OCI-M1 (cell line): ENCODE measurements at places on chromosomes 6 and 20.

- DNase-seq = peak; percentile 49
Measured at GRCh38 chr6:151675746-151676459, 131.6 kb upstream of the ESR1 start.

DNA sequence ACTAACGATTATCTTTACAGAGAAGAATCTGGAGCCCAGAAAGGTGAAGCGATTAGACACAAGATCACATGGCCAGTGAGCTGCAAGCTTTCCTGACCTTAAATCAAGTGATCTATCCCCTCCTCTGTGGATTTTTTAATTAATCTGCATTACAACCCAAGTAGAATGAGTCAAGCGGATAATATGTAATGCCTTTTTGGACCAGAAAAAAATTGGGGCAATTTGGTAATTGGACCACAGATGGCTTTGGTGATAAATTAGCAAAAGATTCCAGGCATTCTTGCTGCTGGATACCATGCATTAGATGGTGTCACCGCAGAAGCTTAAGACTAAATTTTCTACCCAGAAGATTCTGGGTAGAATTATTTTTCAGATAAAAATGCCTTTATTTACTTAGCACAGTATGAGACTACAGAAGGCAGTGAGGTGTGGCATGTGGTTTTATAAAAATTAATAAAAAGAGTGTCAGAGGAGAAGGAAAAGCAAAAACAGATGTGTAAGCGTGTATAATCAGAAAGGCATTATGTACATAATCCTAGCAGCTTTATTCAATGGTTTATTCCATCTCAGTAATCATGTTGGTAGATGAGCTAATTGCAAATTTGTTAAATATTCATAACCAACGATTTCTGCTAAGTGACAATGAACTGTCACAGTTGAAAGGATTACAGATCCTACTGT lies 53.9 kb upstream of the PCSK2 start:
- no peak for DNase-seq

DNA sequence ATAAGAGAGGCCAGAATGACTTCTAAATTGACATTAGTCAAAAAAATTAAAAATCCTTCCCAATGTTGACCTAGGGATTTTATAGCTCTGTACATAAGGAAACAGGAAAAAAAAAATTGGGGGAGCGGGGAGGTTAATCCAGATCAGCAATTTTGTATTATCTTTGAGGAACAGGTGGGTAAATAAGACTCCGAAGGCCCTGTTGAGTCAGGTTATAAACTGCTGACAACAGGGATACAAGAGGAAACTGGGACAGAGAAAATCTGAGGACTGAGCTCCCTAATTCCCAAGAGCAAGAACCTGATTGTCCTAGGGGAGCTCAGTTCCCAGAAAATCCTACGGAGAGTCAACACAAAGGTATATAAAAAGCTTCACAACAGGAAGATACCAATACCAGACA lies 26.8 kb upstream of the CRIP3 start:
- no peak for DNase-seq

DNA sequence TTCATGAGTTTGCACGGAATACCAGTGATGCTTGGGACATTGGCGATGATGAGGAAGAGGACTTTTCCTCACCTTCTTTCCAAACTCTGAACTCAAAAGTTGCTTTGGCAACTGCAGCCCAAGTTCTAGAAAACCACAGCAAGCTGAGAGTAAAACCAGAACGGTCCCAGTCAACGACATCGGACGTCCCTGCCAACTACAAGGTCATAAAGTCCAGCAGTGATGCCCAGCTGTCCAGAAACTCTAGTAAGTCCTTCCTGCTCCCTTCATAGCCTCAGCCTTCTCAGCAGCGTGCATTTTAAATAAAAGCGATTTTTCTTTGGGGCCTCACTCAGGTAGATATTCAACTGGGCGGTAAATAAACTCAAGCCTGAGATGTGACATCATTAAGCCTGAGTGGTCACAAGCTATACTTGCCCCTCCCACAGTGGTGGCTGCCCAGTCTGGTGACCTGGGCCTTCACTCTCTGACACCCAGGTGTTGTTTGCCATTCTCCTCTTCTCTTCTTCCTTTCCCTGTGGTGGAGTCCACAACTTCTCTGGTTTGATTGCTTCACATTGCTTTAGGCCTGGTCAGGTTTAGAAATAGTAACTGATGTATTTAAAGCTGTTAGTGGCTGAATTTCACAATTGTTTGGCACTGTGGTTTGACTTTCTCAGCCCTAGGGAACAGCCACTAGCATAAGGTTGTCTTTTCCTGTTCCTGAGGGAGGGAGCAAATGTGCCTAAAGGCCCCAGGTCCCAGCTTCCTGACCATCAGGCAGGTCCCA lies 21.6 kb upstream of the TMEM217 start:
- no peak for DNase-seq

GRCh38 chr6:105560611-105561066 lies 157.8 kb upstream of the PREP start:
- DNase-seq = no peak

DNA sequence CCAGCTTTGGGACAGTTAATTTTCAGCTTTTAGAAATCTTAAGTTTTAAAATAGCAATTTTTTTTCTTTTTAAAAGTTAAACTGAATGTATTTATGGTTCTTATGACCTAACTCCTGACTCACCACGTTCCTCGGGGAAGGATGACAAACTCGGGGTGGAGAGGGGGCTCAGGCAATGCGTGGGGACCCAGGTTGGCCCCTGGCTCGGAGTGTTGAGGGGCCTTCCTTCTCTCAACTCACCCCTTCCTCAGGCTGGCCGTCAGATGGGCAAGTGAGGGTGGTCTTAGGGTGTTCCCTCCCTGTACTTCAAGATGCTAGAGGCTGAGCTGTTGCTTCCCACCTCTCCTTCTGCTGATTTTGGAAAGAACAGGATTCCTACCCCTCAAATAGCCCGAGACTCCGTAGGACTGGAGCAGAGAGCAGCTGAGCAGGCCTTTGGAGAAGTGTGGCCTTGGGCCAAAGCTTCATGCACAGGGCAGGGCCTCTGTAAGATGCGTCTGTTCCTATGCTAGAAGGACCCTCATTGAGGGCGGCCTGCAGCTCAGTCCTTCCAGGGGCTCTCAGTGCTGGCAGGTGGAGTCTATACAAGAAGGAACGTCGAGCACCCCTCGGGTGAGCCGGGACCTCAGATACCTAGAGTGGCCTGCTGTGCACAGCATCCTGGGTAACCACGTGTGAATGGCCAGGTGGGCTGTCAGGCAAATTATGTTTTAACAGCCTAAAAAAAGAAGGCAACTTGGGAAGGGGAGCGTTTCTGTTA lies 79.3 kb downstream of the TCP11 start:
- no peak for DNase-seq

DNA sequence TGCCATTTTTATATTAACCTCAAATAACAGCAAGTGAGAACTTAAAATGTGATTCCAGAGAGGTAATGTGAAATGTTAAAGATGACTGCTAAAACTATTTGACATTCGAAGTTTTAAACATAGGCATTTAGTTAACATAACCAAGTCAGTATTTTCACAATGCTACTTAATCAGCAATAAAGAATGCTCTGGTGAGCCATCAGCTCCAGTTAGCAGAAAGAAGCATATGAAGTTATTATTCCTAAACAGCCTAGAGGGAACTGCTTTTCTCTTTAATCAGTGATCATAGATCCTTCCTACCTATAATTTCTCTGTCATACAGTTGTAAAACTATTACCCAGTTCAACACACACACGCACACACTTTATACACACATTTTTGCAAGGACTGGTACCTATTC lies 60.1 kb downstream of the MMS22L start:
- no peak for DNase-seq

DNA sequence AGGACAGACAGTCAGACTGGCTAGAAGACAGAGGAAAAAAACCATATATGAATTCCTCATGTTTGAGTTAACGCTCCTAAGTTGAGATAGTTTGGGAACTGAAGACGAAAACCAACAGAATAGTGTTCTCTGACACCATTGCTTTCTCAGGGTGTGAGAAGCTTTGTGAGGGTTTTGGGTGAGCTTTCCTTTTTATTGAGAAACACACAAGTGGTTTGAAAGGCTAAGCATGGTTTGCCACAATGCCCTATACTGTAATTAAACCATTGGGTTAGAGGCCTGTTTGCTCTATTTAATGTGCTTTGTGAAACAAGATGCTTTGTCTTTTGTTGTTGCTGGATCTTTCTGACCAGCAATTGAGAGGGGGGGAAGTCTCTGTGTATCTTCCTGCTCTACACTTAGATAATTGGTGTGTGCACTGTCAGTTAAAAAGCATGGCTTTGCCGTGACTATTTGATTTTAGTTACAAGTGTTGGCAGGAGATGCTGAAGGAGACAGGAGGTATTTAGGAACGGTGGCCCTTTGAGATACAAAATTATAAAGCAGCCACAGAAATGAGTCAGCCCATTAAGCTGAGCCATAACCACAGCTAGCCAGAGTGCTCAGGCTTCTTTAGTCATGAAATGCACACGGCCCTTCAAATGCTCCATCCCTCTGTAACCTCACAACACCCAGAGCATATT lies 273.0 kb upstream of the PREP start:
- DNase-seq = peak; percentile 67

DNA sequence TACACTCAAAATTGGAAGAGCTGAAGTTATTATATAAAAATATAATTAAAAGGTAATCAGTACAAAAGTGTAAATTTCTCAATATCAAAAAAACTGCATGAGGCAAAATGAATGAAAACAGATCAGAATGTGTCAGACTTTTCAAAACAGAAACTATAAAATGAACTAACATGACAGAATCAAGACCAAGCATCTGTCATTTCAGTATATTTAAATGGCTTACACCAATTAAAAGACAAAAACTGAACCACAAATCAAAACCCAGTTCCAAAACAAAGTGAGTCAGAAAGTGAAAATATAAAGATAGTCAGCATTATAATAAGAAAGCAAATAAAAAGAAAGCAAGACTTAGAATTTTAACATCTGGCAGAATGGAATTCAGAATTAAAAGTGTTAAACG lies 289.7 kb downstream of the UBE3D start:
- no peak for DNase-seq

DNA sequence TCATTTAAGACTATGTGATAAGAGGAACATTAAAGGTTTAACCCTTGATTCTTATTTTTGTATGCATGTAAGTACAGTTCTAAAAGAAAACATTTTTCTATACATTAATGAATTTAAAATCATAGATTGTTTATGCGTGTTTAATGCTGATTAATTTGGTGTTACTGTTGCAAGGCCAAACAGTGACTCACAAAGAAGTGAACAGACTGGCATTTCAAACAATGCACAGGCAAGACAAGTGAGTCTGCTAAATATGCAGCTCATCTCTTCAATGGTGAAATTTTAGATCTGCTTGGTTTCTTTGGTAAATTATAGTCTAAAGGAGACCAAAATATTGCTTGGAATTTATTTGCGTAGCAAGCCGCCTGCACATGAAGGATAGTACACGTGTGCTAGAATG lies 417.4 kb upstream of the SOX4 start:
- no peak for DNase-seq

- DNase-seq = peak; percentile 84
Measured at GRCh38 chr6:163731215-163732013, 316.9 kb downstream of the QKI start.

DNA sequence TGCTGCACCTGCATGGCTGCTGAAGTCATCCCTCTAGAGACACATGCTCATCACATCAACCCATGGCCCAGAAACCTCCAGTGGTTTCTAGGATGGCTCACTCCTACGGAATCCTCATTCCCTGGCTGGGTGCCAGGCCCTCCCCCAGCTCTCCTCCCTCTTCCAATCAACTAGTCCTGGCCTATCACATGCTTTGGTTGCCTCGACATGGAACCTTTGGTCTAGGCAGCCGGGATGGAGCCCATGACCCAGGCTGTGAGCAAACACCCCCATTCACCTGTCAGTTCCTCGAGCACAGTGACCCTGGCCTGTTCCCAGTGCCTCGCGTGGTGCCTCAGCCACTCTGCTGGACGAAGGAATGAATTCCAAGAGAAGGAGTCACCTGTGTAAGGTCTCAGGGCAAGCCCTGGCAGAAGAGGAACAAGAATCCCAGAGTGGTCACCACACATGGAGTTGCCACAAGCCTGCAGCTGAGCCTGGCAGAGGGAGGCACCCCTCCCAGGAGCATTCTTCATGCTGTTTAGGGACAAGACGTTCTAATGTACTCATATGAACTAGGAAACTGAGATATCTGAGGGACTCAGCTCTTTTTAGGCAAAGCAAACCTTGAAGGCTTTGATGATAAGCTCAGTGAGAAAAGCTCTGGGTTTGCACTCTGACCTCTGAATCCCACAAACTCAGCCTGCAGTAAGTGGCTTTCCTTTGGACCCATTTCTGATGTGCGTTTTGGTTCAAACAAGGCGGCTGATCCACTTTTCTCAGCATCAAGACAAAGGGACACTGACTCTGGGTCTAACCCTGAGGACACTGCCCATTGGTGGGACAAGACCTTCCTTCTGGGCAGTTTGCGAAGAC lies 40.2 kb downstream of the PPP1R3G start:
- DNase-seq = no peak

- DNase-seq = no peak
Measured at GRCh38 chr20:59062081-59062480, 19.5 kb upstream of the PRELID3B start.

DNA sequence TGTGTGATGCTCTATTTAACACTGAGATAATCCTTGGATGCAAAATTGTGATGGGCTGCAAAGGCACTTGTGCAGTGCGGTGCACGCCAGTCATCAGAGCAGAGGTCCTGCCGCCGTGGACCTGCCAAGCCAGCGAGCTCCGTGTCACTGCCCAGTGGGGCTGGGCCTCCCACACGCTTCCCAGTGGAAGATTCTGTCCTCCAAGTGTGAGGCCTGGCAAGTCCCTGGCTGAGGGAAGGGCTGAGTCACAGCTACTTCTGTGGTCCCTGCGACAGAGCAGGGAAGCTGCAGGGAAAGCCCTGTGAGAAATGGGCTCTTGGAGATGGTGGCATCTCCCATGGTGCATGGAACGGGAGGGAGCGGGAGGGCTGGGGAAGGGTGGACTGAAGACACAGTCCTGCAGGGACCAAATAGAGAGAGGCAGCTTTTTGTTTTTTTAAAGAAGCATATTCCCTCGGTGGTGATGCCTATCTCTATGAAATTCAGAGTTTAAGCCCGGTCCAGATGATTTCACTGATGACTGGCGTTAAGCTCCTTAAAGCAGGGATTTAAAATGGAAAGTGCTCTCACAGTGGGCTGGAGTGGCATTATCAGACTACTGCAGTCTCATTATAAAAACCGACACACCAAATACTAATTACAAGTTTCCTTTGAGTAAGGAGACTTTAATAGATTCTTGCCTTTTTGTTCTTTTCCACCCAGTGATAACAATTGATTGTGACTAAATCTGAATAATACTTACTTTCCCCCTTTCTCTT lies 413.7 kb downstream of the QKI start:
- DNase-seq = no peak
